Esophagus squamous epithelium (tissue), 5 donors: ENCODE measurements at places on chromosomes 11 and 22. TPM values are rescaled to one million over a fixed set of nuclear protein-coding genes. Genes with fewer than 3 reads are reported as not detected.

- no peak for DNase-seq
These were observed 997.5 kb downstream of the TBC1D22A start for GRCh38 chr22:47759909-47760308.

DNA sequence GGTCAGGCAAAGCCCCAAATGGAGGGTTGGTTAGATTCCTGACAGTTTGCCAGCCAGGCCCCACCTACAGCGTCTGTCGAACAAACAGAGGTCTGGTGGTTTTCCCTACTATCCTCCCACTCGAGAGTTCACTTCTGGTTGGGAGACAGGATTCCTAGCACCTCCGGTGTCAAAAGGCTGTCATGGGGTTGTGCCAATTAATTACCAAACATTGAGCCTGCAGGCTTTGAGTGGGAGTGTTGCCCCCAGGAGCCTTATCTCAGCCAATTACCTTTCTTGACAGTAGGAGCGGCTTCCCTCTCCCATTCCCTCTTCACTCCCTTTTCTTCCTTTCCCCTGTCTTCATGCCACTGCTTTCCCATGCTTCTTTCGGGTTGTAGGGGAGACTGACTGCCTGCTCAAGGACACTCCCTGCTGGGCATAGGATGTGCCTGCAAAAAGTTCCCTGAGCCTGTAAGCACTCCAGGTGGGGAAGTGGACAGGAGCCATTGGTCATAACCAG is 4.7 kb upstream of the TTC36 start:
- no peak for DNase-seq

- DNase-seq: no peak
These were observed 941.7 kb downstream of the NTM start for GRCh38 chr11:132312161-132312560.

- no peak for DNase-seq
These were observed 78.3 kb downstream of the SLC17A6 start for GRCh38 chr11:22416462-22416861.

DNA sequence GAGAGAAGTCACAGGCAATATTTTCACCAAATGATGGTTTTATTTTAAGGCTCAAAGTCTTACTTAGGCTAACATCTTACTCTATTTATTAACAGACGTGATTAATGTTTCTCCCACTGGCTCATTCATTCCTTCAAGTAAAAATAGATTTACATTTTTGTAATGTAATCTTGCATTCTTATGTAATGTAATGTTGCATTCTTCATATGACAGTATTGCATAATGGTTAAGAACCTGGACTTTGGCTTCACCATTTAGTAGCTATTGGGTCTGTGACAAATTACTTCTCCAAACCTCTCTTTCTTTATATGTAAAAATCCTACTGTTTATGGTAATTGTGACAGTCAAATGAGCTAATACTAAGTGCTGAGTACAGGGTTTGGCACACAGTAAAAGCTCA is 3.3 kb upstream of the DIXDC1 start:
- no peak for DNase-seq

GRCh38 chr11:86629045-86629706 is 43.2 kb downstream of the ME3 start:
- no peak for DNase-seq

DNA sequence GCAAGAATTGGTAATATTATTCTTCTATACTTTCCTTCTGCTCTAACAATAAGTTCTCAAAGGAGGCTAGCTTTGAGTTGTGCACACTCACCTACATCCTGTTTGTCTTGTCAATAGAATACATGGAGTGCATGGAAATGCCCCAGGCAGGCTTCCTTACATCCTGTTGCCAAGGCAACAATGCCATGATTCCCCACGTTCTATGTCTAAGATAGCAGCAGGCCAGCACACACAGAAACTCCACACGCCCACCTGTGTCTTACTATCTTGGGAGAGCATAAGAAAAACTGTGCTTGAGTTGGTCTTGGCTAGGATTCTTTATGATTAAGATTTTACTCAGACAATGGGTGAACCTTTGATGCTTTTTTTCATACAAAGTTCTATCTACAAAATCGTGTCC is 379.2 kb downstream of the AASDHPPT start:
- DNase-seq: no peak

DNA sequence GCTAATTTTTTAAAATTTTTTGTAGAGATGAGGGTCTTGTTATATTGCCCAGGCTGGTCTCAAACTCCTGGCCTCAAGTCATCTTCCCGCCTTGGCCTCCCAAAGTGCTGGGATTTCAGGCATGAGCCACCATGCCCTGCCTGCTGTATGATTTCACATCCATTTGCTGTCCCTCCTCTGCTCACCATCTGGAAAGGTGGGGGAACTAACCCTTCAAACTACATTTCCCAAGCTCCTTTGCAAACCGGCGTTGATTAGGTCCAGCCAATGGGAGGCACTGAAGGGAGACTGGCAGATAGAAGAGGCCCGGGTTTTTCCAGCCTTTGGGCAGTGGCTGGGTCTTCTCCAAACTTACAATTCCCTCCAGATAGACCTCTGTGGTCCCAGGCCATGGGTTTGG is 19.3 kb downstream of the RFPL1 start:
- no peak for DNase-seq

GRCh38 chr22:29872144-29872893 is 10.7 kb upstream of the MTMR3 start:
- DNase-seq: no peak

DNA sequence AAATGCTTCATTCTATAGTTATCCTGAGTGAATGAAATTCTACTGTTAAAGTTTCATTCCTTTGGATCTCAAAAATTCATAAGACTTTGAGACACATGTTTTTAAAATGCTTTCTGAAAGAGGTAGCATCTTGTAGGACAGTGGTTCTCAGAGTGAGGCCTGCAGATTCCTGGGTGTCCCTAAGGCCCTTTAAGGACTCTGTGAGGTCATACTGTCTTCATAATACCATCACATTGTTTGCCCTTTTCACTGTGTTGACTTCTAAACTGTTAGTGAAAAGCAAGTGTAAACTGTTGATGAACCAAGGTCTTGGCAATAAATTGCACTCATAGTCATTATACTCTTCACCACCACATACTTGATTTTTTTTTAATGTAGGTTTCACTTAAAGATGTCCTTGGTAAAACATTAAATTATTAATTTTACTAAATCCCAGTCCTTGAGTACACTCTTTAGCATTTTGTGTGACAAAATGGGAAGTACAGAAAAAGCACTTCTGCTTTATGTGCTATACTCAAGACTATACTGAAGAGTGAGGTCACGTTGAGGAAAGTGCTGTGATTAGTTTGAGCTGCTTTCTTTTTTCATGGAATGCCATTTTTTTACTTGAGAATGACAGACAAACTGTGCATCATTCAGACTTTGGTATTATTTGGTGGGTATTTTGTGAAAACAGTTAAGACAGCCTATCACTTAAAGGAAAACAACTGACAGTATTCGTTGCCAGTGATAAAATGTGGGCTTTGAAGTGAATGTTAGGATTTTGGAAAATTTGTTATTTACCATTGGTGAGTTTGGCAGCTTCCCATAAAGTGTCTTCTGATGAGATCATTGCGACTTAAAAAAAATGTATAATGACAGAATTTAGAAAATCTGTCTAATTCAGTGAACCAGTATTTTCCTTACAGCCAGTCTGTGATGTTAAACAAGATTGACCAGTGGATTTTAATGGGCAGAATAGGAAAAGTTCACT is 61.1 kb downstream of the SPECC1L start:
- DNase-seq: no peak

- no peak for DNase-seq
These were observed 2.3 kb upstream of the FOLR1 start for GRCh38 chr11:72189455-72190250.

GRCh38 chr11:35518766-35519165 is 6.7 kb downstream of the PAMR1 start:
- no peak for DNase-seq

- DNase-seq: no peak
These were observed 4.3 kb downstream of the POLR3H start for GRCh38 chr22:41540006-41540315.

DNA sequence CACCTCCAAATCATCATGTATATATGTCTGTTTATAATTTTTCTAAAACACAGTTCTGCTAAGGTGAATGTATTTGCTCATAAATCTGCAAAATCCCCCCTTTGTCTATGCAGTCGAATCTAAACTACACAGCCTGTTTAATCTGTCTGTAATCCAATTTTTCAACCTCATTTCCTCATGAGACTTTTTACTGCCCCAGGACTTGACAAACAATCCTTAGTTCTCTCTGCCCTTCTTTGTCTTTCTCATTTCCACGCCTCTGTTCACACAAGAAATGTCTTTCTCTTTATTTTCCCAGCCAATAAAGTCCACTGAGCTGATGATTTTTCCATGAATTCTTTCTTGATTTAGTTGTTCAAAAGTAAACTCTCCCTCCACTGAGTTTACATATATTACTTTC is 1154.3 kb downstream of the FAM181B start:
- no peak for DNase-seq

GRCh38 chr22:42855211-42855610 is 1.9 kb downstream of the ARFGAP3 start:
- no peak for DNase-seq

DNA sequence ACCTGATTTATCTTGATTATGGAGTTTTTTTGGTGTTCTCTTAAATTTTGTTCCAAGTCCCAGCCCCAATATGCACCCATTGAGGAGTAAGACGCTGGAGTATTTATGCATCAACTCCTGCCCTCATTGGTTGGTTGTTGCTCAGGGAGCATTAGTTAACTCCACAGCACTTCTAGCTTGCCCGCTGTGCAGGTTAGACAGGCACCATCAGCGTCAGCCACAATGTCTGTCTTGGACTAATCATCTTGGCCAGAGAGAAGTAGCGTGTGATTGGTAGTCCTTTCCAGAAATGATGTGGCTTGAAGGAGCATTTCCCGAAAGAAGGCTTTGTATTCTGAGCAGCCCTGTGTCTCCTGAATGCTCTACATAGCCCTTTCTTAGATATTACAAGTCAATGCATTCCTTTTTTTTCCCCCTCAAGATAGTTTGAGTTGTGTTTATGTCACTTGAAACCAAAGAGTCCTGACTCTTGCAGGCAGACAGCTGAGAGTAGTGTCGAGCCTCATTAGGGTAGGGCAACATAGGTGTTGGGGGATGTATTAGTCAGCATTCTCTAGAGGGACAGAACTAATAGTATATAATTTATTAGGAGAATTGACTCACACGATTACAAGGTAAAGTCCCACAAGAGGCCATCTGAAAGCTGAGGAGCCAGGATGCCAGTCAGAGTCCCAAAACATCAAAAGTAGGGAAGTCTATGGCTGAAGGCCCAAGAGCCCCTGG is 94.6 kb upstream of the RCN1 start:
- DNase-seq: no peak

GRCh38 chr11:72773291-72773690 is 20.6 kb downstream of the STARD10 start:
- no peak for DNase-seq

- no peak for DNase-seq
These were observed 39.7 kb upstream of the SUSD2 start for GRCh38 chr22:24141586-24141985.

- no peak for DNase-seq
These were observed 420.7 kb upstream of the CADM1 start for GRCh38 chr11:115924744-115925567.

HORMAD2 gene
- total RNA-seq: not detected

OR52E8 gene
- not detected for total RNA-seq

PGA5 gene
- 0.22 TPM for total RNA-seq

GAL gene
- not detected for total RNA-seq

SLC22A25 gene
- total RNA-seq: not detected

DUSP8 gene
- 1.3 TPM for total RNA-seq

CD82 gene
- 103 TPM for total RNA-seq

NLRP14 gene
- not detected for total RNA-seq

OR56A1 gene
- not detected for total RNA-seq

NCF4 gene
- 2.1 TPM for total RNA-seq

TBX10 gene
- total RNA-seq: not detected
